ENCODE measurements at places on chromosomes 6 and 20.

- DNase-seq: no peak
These were observed 13.3 kb downstream of the ETV7 start for GRCh38 chr6:36374194-36374593.

GRCh38 chr6:82245376-82245775 is 2.2 kb downstream of the IBTK start:
- no peak for DNase-seq

DNA sequence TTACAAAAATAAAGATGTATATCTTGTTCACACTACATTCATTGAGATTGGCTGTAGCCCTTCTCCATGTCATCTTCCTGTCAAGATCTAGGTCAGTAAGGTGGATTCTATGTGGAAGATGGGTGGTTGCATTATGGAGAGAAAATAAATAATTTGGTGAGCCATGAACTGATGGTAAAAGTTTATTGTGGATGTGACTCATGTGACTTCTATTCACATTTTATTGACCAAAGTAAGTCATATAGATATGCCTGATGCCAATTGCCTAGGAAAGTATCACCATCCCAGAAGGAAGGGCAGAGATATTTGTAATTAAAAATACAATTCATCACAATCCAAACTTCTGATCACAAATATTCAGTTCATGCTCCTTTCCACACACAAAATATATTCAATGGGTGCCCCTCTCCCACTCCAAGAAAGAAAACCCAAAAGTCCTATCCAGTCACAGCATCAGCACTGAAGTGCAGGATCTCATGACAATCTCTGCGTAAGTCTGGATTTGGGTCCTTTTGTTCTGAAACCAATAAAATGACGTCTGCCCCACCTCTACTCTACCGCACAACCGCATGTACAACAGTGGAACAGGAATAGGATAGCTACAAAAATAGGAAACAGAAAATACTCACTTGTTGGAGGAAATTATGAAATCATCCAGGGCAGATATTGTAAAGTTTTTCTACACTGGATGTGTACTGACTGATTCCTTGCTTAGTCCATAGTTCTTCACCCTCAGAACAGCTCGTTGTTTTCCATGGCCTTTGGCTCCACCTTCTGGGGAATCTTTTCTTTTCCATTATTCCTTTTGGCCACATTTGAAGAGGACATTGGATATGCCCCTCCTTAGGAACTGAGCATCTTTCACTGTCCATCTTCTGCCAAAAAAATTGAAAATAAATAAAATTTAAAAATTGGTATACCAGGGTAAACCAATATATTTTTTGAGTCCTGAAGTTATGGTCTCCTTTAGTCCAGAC is 16.1 kb upstream of the SLC17A3 start:
- DNase-seq: no peak

- no peak for DNase-seq
These were observed 8.9 kb downstream of the NT5E start for GRCh38 chr6:85458782-85459181.

- no peak for DNase-seq
These were observed 98.5 kb downstream of the CARMIL1 start for GRCh38 chr6:25377664-25378063.

DNA sequence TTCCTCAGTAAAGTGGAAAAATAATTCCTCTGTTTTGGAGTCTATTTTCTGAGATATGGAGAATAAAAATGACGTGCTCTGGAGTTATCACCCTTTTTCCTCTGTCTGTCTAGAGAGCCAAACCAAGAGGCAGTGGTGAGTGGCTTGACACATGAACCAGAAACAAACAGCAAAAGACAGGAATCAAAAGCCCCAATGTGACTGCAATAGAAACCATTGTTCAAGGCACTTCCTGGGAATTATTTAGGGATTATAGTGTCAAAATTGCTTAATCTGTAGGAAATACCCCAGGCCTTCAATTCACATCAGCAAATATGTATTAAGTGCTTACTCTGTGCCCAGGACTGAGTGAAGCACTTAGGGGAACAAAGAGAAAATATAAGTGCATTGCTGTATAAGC is 560.4 kb upstream of the JAG1 start:
- DNase-seq: no peak

GRCh38 chr6:7896465-7896987 is 14.1 kb downstream of the TXNDC5 start:
- no peak for DNase-seq

DNA sequence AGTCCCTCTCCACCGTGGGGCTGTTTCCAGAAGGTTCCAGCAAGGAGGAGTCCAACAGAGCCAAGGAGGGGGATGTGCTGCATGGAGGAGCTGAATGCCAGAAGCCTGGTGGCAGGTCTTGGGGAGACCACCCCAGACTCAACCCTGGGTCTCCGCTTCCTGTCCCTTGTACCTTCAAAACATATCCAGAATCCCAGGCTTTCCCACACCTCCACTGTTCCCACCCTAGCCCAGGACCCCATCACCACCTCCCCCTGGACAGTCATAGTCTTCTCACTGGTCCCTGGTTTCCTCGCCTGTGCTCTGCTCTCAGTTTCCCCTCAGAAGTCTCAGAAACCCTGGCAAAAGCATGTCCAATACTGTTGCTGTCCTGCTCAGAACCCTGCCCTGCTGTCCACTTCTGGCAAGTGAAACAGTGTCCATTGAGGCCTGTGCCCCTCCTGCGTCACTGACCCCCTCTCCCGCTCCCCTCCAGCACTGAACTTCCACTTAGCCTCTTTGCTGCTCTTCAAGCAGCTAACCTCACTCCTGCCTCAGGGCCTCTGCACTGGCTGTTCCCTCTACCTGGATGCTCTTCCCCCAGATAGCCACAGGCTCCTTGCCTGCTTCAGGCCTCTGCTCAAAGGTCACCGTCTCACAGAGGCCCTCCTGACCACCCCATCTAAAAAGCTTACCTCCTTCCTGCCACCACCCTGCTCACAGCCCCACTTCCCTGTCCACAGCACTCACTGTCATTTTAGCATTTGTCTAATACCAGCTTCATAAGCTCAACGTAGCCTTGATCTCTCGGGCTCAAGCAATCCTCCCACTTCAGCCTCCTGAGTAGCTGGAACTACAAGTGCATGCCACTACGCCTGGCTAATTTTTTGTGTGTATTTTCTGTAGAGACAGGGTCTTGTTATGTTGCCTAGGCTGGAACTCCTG is 169.2 kb downstream of the GRM4 start:
- no peak for DNase-seq

DNA sequence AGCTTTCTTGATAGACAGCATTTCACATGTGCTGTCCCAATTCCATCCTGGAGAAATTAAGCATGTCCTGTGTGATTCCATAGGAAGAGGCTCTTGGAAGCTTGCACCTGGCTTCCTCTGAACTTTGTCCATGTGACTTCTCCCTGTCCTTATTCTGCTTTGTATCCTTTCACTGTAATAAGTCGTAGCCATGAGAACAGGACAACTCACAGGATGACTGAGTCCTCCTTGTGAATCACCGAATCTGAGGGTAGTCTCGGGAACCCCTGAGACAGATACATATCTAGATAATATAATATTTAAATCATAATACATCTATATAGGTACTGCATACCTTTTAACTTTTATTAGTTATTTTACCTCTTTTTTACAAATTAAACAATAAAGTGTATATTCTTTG is 156.7 kb upstream of the THEMIS start:
- DNase-seq: no peak

DNA sequence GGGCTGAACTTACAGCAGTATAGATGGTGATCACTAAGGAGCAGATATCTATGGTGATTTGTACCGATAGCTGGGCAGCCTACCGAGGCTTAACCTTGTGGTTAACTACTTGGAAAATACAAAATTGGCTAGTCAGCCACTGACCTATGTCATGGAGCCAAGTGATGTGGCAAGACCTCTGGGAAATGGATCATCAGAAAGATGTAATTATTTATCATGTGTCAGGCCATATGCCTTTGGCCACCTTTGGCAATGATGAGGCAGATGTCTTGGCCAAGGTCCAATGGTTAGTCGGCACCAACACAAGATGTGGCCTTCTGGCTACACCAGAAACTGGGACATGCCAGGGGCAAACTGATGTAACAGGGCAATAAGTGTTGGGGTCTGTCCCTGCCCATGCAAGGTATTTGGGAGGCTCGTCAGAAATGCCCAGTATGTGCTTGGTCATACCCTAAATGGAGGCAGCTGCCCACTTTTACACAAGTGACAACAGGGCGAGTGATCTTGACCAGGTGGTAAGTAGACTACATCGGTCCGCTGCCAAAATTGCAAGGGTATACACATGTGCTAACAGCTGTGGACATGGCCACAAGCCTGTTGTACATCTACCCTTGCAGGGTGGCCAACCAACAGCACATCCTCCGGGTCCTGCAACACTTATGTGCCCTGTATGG is 30.1 kb downstream of the HDDC2 start:
- DNase-seq: no peak

GRCh38 chr6:39953076-39953618 is 18.9 kb upstream of the MOCS1 start:
- no peak for DNase-seq

DNA sequence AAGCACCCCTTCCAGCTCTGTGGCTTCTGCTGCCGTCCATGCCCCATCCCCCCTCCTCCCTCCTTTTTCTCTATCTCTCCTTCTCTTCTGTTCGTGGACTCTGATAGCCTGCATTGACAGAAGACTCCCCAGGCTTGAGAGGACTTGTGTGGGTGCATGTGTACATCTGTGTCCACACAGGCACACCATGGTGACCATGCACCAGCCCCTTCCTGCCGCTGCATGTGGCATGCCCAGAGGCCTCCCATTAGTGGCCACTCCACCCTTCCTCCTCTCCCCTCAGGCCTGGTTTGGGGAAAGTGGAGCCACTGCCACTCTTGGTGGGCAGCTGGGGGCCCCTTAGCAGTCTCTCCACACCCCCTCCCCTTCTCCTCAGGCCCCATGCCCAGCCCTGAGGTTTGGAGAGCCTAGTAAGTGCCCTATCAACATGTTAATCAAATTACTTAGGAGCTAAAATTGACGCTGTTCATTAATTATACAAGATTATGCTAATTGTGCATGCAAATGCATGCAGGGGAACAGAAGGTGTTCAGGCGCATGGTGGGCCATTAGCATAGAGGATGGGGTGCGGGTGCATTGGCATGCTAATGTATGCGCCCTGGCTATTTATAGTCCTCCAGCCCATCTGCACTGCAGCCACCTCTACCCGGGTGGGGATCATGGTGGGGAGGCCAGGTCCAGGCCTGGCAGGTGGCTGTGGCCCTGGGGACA is 45.9 kb downstream of the EBF4 start:
- no peak for DNase-seq

DNA sequence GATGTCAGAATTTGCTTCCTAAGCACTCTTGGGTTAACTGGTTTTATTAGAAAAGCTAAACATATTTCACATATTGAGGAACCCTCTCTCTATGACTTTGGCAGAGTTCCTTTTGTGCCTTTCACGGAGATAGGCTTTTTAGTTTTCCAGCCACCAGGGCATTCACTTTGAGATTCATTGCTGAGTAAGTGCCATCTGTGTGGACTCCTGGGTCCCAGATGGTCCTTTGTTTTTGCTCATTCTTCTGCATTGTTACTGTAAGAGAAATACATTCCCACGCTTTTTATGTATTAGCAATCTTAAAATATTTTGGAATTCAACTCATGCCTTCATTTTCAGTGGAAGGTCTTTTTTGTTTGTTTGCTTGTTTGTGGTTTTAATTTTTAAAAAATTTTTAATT is 76.3 kb upstream of the PHACTR2 start:
- no peak for DNase-seq

GRCh38 chr20:11718474-11719094 is 199.1 kb upstream of the BTBD3 start:
- no peak for DNase-seq

DNA sequence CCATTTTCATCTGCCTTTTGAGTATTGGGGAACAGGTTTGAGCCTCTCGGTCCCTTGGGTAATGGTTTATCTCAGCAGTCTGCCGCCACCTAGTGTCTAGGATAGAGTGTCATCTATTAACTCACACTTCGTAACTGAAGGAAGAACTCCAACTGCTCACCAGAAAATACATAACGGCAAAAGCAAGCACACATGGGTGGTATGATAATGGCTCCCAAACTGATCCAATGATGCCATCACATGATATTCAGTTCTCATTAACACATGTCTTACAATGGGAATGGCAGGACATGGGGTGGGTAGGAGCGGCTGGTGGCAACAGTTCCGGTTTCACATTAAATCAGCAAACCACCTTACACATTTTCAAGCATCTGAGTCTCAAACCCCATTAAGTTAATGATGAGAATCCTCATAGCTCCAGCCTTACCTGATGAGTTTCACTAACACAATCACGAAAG is 110.7 kb upstream of the PHACTR1 start:
- peak; percentile 3 for DNase-seq

DNA sequence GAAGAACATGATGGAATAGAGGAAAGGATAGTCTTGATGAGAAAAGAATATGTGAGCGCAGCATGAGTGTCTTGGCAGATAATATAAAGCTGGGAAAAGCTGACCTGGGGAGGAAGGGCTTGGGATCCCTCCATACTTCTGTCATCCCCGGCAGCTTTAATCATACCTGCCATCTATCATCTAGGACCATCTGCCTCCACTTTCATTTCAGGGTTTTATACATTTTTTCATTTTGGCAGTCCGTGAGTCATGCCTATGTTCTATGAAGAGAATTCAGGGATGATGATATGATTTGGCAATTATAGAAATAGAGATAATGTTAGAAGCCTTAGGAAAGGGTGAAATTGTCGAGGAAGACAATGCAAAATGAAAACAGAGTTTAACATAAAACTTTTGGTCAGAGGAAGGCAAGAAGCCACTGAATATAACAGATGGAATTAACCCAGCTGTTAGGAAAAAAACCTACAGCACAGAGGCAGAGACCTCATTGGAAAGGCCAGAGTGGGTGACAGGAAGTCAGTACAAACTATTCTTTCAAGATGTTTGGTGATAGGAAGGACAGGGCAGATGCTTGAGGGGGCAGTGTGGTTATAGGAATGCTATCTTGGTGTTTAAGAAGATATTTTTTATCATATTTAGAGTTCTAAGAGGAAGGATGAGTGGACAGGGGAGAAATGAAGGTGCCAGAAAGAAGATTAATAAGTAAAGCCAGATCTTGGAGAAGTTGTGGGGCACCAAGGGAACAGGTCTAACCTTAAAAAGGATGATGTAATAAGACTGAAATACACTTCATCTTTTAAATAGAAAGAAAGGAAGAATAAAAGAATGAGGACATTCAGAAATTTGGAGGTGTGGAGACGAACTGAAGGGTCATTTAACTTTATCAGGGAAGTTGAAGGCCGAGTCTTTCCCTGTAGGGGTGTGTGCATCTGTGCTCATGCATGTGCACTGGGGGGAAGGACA is 37.8 kb downstream of the MARCKS start:
- DNase-seq: no peak

DNA sequence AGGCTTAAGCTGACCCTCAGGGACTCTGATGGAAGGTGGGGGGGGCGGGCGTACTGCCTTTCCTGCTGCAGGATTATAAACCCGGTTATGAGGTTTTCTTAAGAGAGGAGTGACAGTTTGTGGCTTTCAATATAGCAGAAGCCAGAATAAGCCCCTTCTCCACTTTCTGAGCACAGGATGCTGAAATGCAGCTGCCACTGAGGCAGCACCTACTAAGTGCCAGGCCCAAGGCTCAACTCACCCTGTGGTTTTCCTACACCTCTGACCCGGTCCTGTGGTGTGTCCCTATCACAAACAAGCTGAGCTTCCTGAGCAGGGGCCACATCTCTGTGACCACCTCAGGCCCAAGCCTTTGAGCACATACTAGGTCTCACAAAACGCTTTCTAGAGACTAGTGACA is 59.6 kb upstream of the NFATC2 start:
- no peak for DNase-seq
